T47D (cell line): ENCODE measurements at places on chromosomes 7 and 10.

DNA sequence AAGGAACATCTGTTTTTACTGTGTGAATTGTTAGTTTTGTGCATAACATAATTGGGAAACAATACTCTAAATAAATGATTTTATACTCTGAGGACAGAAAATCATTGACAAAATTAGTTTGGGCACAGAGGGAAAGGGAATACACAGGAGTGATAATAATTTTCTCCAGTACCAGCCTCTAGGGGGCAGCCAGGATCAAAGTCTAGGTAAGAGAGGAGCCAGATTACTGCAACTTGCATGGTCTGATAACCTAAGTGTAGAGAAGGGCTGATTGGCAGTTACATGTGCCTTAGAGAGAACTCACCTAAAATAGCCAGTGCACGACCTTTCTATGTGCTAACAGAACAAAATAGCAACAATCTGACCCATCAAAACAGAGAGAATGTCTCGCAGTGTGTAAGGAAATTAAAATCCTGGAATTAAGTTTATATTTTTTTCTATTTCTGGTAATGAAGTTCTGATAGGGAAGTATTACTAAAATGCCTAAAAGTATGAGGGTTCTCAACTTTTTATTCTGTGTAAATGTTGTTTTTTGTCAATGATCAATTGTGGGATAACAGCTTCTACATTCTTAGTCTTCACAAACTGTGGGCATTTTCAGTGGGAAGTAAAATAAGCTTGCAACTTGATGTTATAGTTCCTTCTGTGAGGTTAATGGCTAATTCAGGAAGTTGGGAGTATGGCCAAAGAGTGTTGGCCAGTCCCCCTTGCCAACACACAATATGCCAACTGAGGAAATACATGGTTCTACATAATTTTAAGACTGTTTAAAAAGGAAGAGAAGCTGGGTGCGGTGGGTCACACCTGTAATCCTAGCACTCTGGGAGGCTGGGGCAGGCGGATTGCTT is 66.4 kb downstream of the EXOC6 start:
- peak; percentile 61 for DNase-seq

- no peak for DNase-seq
These were observed 32.5 kb downstream of the OGDH start for GRCh38 chr7:44638611-44639557.

DNA sequence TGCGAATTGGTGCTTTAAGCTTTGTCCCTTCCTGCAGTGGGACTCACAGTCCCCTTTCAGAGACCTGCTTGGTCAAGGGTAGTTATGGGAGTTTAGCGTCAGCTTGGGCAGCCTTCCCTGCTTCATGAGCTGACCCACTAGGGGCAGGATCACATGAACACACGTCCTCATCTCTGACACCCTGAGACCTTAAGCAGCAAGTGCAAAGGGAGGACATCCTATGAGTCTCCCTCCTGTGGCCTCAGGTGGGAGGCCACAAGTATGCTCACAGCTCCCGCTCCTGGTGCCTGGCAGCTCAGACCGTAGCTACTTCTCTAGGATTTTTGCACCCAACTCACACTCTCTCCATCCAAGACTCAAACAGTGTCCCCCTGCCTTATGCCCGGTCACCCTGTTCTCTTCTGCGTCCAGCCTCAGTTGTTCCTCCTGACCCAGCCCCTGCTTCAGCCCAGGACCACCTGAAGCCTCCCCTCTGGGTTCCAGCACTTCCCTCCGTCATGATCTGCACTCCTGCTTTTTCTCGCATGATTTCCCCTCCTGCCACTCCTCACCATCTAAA is 136.6 kb upstream of the FAM20C start:
- peak; percentile 39 for DNase-seq

- DNase-seq = no peak
These were observed 15.5 kb downstream of the RPP38 start for GRCh38 chr10:15112657-15113056.

DNA sequence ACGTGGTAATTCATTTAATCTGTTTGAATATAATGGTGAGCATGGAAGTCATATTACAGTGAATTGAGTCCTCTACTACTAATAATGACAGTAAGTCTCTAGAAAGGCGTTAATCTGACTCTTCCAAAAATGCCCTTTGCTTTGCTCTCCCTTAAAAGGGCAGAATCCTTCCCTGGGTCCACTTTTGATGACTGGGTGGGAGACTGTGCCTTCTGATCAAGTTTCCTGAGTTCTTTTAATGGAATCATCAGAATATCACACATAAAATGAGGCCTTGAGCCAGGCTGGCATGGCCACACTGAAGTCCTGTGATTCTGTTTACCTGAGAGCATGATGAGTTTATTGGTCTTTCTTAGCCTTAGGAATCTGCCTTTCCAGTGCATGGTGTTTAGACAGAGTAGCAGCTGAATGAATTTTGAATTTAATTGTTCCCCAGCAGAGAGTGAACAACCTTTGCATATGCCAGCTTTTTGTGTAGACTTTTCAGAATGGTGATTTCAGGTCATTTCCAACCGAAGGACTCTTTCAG is 33.3 kb downstream of the PAPSS2 start:
- DNase-seq = no peak

DNA sequence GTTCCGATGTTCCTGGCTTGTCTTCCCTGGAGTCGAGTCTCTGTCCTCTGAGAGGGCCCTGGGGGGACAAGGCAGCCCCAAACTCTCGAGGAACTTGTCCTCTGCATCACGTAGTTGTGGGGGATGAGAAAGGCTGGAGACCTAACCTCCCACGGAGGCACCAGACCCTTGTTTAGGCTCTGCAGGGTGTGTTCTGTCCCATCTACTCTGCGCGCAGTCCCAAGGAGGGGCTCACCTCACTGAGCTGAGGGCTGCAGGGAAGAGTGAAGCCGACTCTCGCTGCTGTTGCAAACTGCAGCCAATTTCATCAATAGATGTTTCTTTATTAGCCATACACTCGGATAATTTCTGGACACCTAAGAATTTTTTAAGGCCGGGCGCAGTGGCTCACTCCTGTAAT is 186.7 kb upstream of the ADARB2 start:
- DNase-seq = no peak

DNA sequence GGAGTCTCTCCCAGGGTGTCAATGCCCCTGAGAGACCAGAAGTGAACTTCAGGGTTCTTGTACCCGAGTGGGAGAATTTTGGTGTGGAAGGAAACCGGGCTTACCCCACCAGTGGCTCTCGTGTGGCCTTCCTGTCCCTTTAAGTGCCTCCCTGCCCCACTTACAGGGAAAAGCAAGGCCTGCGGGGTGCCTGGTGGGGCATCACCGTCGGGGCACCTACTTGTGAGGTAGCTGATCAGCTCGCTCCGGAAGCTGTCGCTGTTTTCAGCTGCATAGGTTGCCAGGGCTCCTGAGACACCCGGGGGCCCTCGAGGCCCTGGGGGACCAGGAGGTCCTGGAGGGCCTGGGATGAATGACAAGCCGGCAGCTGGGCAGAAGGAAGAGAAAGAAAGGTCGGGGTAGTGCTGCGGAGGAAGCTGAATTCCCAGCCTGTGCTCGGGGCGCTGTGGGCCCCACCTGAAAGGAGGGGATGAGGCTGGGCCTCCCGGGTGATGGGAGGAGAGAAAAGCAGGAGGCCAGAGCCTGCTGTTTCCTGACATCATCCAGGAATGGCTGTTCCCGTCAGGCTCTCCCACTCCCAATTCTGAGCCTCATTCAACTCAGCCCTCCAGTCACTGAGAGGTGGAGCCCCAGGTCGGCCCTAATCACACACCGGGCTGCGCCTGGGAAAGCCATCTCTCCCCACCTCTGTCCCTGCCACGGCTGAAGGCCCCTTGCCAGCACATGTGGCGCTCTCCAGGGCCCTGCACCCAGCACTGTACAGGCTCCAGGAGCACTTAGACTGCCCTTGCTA is 51.1 kb downstream of the COL17A1 start:
- no peak for DNase-seq

DNA sequence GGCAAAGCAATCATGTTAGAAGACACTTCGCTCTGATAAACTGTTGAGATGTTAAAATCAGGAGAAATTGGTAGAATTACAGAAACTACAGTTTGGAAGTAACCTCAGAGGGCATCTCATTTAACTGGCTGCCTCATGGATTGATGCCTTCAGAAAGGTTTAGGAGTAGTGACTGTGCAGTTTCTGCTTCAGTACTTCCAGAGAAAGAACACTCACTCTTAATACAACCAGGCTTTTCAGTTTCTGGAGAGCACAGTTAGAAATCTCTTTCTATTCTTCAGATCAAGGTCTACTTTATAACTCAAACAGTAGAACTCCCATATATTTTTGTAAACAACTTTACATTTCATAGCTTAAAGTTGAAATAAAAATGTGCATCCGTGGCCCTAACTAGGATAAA is 1358.9 kb upstream of the LRRTM3 start:
- DNase-seq = no peak

DNA sequence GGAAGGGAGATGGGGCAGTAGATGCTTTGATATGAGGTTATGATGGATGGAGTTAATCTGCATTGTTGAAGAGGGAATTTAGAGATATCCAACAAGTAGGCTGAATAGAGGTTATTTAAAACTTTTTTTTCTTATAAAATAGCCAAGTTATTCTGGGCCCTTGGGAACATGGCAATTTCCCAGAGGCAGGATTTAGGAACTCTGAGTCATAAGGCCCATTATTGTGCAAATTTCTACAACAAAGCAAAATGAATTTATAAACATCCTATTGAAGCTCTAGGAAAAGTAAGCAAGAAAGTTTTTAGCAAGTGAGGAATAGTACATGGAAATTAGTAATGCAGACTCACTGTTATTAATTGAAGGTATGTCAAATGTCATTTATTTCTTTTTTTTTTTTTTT is 160.9 kb upstream of the NPY start:
- DNase-seq = no peak

GRCh38 chr7:64308016-64308270 is 5.8 kb upstream of the ZNF736 start:
- DNase-seq = no peak

DNA sequence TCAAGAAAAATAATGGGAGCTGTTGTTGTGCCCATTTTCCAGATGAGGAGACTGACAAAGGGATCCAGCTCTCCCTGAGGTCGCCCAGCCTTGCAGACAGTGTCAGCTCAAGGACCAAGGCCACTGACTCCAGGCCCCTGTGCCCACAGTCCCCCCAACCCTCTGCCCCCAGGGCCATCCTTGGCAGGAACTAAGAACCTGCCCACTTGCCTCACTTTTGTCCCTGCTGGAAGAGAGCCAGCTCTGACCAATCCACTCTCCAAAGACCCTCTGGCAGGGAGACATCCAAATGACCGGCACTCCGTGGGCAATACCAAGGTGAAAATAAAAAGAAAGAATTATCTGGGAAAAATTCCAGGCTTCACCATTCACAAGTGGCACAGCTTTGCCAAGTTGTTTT is 101.3 kb downstream of the TCERG1L start:
- no peak for DNase-seq

GRCh38 chr10:5648494-5649457 is 17.6 kb downstream of the ASB13 start:
- no peak for DNase-seq

DNA sequence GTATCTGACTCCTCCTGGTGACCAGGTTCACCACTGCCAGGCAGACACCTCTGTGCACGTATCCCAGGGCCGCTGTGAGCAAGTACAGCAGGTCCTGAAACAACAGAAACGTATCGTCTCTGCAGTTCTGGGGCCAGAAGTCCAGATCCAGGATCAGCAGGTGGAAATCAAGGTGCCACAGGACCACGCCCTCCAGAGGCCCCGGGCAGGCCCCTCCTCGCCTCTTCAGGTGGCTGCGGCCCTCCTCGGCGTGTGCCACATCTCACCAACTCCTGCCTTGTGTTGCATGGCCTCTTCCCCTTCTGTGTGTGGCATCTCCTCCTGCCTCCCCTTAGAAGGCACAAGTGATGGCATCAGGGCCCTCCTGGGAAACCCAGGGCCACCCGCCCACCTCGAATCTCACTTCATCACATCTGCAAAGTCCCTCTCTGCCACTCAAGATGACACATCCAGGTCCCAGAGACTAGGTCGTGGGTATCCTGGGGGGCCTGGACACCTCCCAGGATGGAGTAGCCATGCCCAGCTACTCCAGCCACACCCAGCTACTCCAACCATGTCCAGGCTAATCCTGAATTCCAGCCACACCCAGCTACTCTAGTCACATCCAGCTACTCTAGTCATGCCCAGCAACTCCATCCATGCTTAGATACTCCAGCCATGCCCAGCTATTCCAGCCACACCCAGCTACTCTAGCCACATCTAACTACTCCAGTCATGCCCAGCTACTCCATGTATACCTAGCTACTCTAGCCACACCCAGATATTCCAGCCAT is 52.6 kb upstream of the DNAAF5 start:
- DNase-seq = no peak

GRCh38 chr7:137873979-137874777 is 27.4 kb upstream of the DGKI start:
- DNase-seq = no peak

DNA sequence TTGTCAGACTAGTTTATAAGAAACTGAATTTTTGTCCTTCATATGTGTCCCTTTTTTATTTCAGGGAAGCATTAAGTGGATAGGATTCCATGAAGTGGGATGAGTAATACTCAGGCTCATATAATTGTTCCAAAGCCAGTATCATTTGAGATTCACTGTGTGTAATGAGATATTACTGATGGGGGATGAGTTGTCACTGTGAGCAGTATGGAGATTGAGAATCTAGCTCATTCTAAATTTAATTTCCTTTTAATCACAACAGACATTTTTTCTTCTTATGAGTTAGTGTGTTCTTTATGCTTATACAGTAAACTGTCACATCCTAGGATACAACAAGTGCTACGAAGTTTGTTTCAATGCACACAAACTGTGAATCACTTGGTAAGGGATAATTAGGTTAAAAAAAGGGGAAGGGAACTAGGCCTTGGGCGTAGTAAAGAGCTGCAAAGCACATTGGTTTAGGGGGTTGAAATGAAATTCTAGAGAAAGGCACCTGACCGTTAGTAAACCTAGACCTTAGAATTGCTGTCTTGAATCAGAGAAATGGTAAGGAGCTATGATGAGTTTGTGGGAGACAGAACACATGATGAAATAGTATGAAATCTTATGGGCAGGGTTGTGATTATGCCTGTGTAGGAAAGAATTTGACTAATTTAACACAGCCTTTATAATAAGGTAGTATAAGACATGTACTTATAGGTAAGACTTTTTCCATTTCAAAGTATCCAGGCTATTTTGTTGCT is 153.4 kb downstream of the MLLT10 start:
- no peak for DNase-seq

DNA sequence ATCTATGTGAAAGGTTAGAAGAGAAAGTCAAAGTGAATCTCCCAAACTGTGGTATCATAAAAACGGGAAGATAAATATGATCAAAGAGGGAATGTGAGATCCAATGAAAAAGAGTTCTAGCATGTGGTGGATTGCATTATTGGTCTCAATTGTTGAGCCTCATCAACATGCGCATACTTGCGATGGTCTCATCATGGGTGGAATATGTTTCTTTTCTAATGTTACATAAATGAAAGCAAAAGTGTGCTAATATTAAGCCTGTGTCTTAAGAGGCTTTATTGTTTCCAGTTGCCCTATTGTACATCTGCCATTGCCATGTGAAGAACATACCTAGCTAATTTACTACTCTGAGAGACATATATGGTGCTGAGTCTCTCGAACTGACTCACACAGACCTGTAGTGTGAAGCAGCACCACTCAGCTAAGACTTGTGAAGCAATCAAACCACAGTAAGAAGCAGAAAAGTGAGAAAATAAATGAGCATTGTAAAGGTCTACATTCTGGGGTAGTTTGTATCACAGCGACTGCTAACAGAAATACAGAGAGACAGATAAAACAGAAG is 645.5 kb upstream of the PCDH15 start:
- no peak for DNase-seq
